Activated T-cell treated with anti-CD3 and anti-CD28 coated beads, Interleukin-2, amount 50 U/mL, for 72 hours (primary cell): ENCODE measurements at places on chromosomes 7 and 10. TPM values are rescaled to one million over a fixed set of nuclear protein-coding genes. Genes with fewer than 3 reads are reported as not detected.

DNA sequence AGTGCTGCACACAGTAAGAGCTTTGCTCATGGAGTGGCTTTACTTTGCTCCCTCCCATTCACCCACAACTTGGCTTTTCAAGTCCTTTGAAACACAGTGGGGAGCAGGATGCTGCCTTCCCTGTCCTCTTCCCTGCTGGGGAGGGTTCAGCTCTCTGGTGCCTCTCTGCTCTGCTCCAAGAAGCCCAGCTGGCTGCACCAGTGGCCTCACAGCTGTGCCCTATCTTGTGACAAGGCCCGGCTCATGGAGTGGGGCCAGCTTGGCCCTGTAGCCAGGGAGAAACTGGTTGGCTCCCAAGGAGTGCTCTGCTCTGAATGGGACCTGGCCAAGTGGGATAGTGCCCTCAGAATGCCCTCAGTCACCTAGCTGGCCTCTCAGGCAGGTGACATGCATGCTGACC is 212.3 kb upstream of the ZMIZ1 start:
- H3K36me3 ChIP-seq, result no peaks in the 10 kb centered on the region
- no peak overlapping the region for H3K4me3 ChIP-seq
- no peak for DNase-seq
- H3K4me1 ChIP-seq, result no peaks in the 10 kb centered on the region

GRCh38 chr7:78959477-78959876 is 494.0 kb downstream of the MAGI2 start:
- no peak for DNase-seq
- no peak overlapping the region for H3K27ac ChIP-seq
- no peaks in the 10 kb centered on the region for H3K27me3 ChIP-seq
- no peaks in the 10 kb centered on the region for H3K36me3 ChIP-seq

DNA sequence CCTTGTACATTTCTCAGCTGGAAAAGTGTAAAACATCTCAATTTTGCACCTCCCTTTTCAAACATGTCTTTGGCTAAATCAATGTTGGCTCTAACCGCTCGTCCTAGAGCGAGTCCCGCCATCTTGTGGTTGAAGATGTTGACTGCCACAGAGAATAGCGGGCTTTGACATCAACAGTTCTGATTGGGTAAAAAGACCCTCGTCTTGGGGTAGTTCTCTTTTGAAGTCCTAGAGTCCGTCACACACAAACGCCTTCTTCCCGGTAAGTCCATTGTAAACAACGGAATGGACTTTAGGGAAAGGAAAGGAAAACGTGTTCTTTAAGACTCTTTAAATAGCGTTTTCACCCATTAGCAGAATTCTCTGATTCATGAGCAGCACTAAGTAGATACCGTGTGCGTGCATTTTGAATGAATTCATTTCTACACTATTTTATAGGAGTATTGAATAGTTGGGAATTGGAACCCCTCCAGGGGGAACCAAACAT is 452 bp upstream of the RPP30 start:
- DNase-seq, result peak; percentile 56
- H3K27me3 ChIP-seq, result peaks cover 40% of the 10 kb centered on the region
- H3K27ac ChIP-seq, result peak overlapping the region; percentile 99
- H3K36me3 ChIP-seq, result peaks cover 21% of the 10 kb centered on the region
- H3K4me3 ChIP-seq, result peak overlapping the region; percentile 99
- H3K4me1 ChIP-seq, result peaks cover 36% of the 10 kb centered on the region

- no peaks in the 10 kb centered on the region for H3K27me3 ChIP-seq
- H3K27ac ChIP-seq, result no peak overlapping the region
- H3K4me3 ChIP-seq, result no peak overlapping the region
- no peaks in the 10 kb centered on the region for H3K4me1 ChIP-seq
- no peaks in the 10 kb centered on the region for H3K36me3 ChIP-seq
Measured at GRCh38 chr10:34731213-34731612, 83.9 kb downstream of the PARD3 start.

GRCh38 chr7:4661871-4662270 is 20.2 kb upstream of the FOXK1 start:
- H3K4me3 ChIP-seq, result no peak overlapping the region
- no peak for DNase-seq
- H3K4me1 ChIP-seq, result peaks cover 7% of the 10 kb centered on the region
- H3K27ac ChIP-seq, result no peak overlapping the region
- H3K27me3 ChIP-seq, result no peaks in the 10 kb centered on the region
- peaks cover 11% of the 10 kb centered on the region for H3K36me3 ChIP-seq

DNA sequence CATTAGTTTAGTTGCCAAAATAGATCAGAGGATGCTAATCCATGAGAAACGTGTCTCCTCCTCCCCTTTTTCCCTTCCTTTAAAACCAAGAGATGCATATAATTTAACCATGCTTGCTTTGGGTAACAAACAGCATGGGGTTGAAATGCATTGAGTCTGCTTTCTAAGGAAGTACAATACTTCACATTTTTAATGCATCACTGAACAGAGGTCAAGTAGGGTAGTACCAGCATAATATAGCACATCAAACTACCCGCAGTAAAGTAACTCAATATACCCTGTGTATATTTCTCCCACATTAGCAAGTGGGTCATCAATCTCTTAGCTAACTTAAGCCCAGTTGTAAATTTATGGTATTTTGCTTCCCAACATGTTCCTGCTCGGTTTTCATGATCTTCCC is 239.3 kb upstream of the SEMA3C start:
- no peak overlapping the region for H3K27ac ChIP-seq
- no peaks in the 10 kb centered on the region for H3K4me1 ChIP-seq

DNA sequence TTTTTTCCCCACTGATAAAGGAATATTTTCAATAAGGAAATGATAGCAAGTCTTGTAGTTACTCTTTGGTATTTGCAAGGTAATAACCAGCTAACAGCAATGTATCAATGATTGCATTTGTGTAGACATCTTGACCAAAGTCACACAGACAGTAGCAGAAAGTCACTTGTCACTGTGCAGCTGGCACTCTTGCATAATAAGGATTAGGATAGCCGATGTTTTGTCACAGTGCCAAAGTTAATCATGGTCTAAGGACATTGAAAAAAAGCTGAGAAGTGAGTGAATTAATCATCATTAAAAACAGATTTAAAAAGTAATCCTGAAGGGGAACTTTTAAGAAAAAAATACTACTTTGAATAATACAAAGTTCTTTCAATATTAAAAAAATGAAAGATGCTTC is 834.3 kb upstream of the C7orf33 start:
- H3K4me3 ChIP-seq, result no peak overlapping the region
- no peak overlapping the region for H3K27ac ChIP-seq
- no peaks in the 10 kb centered on the region for H3K36me3 ChIP-seq
- DNase-seq, result no peak
- no peaks in the 10 kb centered on the region for H3K27me3 ChIP-seq

GRCh38 chr7:50718311-50718710 is 64.4 kb downstream of the GRB10 start:
- H3K4me3 ChIP-seq, result no peak overlapping the region
- no peak for DNase-seq
- no peak overlapping the region for H3K27ac ChIP-seq
- H3K4me1 ChIP-seq, result peaks cover 8% of the 10 kb centered on the region

DNA sequence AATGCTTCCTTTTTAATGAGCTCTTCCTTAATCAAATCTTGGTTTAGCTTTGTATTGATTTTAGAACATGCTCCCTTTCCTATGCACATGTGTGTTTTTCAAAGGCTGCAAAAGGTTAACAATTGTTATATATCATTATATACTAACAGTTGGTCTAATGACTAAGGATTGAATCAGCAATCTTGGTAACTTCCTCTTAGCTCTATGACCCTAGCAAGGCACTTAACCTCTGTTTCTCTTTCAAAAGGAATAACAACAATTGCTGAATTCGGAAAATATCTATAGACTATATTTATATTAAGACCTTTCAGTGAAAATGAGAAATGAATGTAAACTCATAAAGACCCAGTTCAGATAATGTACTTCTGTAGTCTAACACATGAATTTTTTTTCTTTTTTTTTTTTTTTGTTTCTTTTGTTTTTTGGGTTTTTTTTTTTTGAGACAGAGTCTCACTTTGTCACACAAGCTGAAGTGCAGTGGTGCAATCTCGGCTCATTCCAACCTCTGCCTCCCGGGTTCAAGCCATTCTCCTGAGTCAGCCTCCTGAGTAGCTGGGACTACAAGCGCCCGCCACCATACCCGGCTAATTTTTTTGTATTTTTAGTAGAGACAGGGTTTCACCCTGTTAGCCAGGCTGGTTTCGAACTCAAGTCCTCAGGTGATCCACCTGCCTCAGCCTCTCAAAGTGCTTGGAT is 48.8 kb downstream of the HOXA1 start:
- H3K4me1 ChIP-seq, result no peaks in the 10 kb centered on the region
- H3K4me3 ChIP-seq, result no peak overlapping the region
- no peak for DNase-seq
- peaks cover 5% of the 10 kb centered on the region for H3K36me3 ChIP-seq

GRCh38 chr7:54187886-54188685 is 354.1 kb upstream of the VSTM2A start:
- no peaks in the 10 kb centered on the region for H3K27me3 ChIP-seq
- H3K4me1 ChIP-seq, result no peaks in the 10 kb centered on the region
- H3K4me3 ChIP-seq, result no peak overlapping the region

- no peaks in the 10 kb centered on the region for H3K4me1 ChIP-seq
- H3K36me3 ChIP-seq, result peaks cover 2% of the 10 kb centered on the region
- no peak overlapping the region for H3K4me3 ChIP-seq
- H3K27me3 ChIP-seq, result no peaks in the 10 kb centered on the region
Measured at GRCh38 chr7:57256637-57257375, 124.6 kb upstream of the ZNF479 start.

- H3K4me3 ChIP-seq, result no peak overlapping the region
- peaks cover 60% of the 10 kb centered on the region for H3K4me1 ChIP-seq
- H3K36me3 ChIP-seq, result peaks cover 16% of the 10 kb centered on the region
- no peaks in the 10 kb centered on the region for H3K27me3 ChIP-seq
Measured at GRCh38 chr7:137882261-137882668, 35.5 kb upstream of the DGKI start.

GRCh38 chr7:82677493-82677892 is 233.9 kb upstream of the CACNA2D1 start:
- H3K36me3 ChIP-seq, result no peaks in the 10 kb centered on the region
- no peak overlapping the region for H3K27ac ChIP-seq
- peaks cover 16% of the 10 kb centered on the region for H3K4me1 ChIP-seq
- no peaks in the 10 kb centered on the region for H3K27me3 ChIP-seq
- peak; percentile 44 for DNase-seq

DNA sequence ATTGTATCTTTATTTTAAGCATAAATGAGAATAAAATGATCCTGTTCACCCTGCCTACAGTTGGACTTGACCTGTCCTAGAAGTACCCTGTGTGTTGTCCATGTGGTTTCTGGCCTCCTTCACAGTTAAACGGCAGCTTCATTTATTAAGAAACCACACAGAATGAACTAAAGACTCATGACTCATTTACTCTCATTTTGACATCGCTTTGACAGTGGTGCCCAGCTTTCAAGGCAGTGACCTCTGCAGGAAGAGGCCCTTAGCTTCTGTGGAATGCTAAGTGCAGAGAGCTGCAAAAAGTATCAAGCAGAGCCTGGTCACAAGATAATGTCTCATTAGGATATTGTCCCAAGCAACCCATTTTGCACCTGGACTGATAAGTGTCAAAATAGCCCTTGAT is 93.4 kb downstream of the AVL9 start:
- H3K4me1 ChIP-seq, result peaks cover 19% of the 10 kb centered on the region
- DNase-seq, result peak; percentile 27
- H3K36me3 ChIP-seq, result peaks cover 7% of the 10 kb centered on the region
- no peaks in the 10 kb centered on the region for H3K27me3 ChIP-seq

GRCh38 chr10:22389856-22390589 is 44.7 kb downstream of the SPAG6 start:
- peaks cover 16% of the 10 kb centered on the region for H3K27me3 ChIP-seq
- H3K4me1 ChIP-seq, result no peaks in the 10 kb centered on the region
- no peaks in the 10 kb centered on the region for H3K36me3 ChIP-seq
- DNase-seq, result no peak
- no peak overlapping the region for H3K4me3 ChIP-seq
- H3K27ac ChIP-seq, result no peak overlapping the region

GRCh38 chr7:29623973-29624372 is 60.3 kb downstream of the PRR15 start:
- H3K27me3 ChIP-seq, result peaks cover 10% of the 10 kb centered on the region
- no peaks in the 10 kb centered on the region for H3K4me1 ChIP-seq
- DNase-seq, result no peak
- no peak overlapping the region for H3K27ac ChIP-seq
- no peak overlapping the region for H3K4me3 ChIP-seq
- H3K36me3 ChIP-seq, result no peaks in the 10 kb centered on the region

GRCh38 chr7:92586841-92587240 is 3.3 kb downstream of the FAM133B start:
- peaks cover 76% of the 10 kb centered on the region for H3K4me1 ChIP-seq
- peak overlapping the region; percentile 62 for H3K4me3 ChIP-seq
- H3K27me3 ChIP-seq, result peaks cover 7% of the 10 kb centered on the region
- H3K36me3 ChIP-seq, result peaks cover 9% of the 10 kb centered on the region
- no peak for DNase-seq

GRCh38 chr10:78570633-78571235 is 498.0 kb upstream of the ZMIZ1 start:
- H3K36me3 ChIP-seq, result no peaks in the 10 kb centered on the region
- no peak overlapping the region for H3K4me3 ChIP-seq
- no peaks in the 10 kb centered on the region for H3K27me3 ChIP-seq
- no peak for DNase-seq

DNA sequence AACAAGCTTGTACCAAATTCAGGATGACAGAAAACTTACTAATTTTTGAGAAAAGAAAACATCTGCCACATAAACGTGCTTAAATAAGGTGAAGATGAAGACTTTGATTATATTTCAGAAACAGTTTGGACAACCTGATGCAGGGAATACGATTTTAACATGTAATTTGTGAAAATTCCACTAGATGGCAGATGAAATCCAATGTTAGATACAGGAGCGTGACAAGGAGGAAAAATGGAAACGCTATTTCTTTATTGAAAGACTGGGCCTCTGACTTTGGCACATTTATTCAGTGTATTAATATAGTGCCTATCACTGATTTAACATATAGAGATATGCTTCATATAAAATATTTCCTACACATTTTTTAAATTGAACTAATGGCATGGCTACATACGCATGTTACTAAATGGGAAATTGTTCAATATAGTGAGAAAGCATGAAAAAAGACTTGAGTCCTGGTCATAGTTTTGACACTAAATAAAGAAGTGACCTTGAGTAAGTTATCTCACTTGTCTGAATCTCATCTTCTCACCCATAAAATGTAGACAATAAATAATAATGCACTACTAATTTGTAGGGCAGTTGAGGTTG is 60.7 kb downstream of the CD36 start:
- no peaks in the 10 kb centered on the region for H3K36me3 ChIP-seq
- H3K4me3 ChIP-seq, result no peak overlapping the region
- no peak for DNase-seq
- peaks cover 5% of the 10 kb centered on the region for H3K27me3 ChIP-seq

GNAI1 gene
- 4.0 TPM for total RNA-seq

CDH23 gene
- total RNA-seq, result 2.8 TPM

PPP1R17 gene
- not detected for total RNA-seq

PKD2L1 gene
- total RNA-seq, result 0.30 TPM

RET gene
- 0.29 TPM for total RNA-seq
